ENCODE measurements at places on chromosomes 1 and 21.

DNA sequence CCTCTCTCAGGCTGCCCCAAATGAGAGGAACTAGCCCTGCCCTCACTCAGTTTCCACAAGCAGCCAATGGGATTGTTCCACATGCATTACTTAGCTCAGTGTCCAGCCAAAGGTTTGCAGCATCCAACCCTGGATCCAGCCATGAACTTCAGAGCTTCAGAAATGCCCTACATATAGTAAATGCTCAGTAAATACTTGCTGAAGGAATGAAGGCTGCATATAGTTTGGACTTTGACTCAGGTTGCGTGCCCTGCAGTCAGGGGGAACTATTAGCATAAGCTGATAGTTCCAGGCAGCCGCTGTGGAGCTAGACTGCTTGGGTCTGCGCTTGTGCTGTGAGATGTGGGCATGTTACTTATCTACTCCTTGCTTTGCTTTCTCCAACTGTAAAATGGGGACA lies 64.8 kb downstream of the NENF start:
- DNase-seq = no peak

DNA sequence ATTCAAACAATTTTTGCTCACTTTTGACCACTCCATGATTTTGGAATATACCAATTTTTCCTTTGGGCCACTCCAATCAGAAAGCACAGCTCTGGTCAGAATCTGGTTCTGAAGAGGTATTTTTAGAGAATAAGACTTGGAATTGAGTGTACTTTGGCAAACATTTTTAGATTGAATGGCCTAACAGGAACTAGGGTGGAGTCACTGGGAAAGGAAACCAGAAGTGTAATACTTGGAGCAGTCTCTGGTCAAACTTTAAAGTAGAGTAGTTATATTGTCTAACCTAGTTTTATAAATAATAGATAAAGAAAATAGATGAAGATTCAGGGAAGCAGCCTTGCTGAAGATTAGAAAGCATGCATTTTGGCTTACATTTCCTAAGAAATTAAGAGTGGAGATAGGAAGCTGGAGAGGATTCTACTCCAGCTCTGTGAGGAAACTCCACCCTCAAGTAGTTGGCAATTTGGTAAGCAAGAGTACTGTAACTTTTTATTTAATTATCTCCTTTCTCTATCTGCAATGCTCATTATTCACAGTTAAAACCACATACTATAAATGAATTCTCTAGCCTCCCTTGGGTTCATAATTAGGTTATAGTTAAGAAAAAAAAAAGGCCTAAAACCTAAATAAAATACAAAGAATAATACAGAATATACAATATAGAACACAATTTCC lies 15.8 kb downstream of the STIL start:
- DNase-seq = no peak

- DNase-seq = no peak
These were observed 143.6 kb downstream of the EDEM3 start for GRCh38 chr1:184610876-184611595.

DNA sequence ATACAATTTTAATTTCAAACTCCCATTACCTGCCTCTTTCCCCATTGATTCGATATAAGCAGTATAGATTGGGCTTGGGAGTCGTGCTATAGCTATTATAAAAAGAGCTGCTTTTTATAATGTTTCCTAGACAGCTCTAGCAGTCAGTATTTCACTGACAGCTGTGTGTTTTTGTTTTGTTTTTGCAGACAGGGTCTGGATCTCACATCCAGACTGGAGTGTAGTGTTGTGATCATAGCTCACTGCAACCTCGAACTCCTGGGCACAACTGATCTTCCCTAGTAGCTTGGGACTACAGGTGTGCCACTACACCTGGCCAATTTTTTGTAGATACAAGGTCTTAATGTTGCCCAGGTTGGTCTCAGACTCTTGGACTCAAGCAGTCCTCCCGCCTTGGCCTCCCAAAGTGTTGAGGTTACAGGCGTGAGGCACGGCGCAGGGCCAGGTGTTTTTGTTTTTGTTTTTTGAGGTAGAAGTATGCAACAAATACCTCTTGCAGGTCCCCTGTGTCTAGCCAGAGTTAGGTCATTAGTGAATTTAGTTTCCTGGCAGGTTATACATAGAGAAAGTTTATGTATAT lies 1.7 kb downstream of the NASP start:
- DNase-seq = no peak

DNA sequence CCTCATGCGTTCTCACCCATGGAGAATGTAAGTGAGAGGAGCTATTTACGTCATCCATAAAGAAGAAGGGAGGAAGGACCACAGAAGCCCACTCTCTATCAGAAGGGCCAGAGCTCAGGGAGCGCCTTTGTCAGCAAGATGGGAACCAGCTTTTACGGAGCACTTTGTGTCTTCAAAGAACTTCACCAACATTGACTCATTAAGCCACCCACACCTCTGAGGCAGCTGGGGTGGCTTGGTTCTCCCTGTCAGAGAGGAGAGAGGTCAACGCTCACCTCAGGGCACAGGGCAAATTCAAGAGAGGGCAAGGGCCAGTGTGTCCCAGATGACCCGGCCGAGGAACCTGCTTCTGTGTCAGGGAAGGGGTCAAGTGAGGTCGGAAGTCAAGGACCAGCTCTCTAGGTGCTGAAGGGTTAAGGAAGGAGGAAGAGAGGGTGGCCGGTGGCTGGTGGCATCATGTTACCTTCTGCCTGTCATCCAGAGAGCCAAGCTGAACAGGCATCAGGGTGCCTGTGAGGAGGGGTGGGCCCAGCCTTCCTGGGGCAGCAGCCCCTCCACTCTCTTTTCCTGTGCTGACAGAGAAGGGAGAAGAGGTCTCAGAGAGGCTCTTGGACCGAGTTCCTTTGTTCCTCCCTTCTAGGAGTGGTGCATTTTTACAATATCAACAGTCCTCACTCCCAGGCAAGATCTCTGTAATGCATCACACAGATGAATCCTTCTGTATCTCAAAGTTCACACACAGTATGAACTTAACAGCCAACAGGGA lies 109.0 kb downstream of the ETS2 start:
- DNase-seq = peak; percentile 24

DNA sequence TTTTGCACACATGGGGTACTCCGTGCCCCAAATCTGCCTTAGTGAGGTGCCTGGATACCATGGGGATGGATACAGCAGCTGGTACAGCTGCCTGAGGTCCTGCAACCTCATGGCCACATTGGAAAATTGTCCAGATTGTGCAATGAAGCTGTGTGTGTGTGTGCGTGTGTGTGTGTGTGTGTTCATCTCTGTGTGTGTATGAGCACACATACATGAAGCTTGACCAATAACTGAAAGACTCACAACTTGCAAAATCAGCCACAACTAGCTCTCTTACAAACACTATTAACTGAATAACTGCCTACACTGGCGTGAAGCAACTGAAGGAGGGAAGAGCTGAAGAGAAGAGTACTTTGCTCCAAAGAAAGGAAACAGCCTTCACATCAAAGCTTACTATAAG lies 78.1 kb downstream of the ERG start:
- DNase-seq = no peak

DNA sequence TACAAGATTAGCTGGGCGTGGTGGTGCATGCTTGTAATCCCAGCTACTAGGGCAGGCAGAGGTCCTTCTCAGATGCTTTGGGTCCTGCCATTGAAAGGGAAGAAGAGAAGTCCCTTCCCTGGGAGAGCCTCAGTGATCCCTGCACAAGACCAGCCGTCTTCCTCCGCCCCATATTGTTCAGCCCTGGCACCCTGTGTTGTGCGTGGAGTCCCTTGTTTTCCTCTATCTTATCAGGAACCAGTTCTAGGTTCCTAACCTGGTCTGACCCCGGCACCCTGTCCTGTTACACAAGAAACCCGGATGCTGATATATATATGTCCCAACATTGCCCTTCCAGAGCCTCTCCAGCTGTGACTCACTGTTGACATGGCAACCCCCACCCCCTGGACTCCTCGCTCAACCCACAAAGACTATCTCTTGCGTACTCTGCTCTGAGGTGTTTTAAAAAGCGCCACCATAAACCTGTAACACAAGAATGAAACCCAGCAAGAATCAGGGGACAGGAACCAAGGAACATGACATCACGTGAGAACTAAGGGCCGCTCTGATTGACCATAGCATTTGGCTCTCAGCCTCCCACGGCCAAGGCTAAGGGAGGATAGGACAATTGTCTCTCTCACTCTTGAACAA lies 4.8 kb downstream of the MX2 start:
- DNase-seq = peak; percentile 80

DNA sequence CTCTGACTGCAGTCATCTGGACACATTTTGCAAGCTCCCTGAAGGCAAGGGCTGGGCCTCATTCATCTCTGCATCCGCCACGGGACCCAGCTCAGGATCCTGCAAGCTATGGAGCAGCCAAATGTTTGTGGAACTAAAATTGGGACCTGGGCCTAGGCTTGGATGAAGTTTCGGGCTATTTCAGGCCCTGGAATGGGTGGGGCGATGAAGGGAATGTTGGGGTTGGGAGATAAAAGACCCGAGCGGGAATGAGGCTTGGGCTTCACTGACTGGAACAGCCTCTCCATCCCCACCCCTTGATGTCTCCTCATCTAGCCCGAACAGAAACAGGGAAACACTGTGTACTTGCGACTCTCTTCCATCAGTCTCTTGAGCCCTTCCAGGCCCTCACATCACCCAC lies 7.3 kb upstream of the AHCYL1 start:
- no peak for DNase-seq

DNA sequence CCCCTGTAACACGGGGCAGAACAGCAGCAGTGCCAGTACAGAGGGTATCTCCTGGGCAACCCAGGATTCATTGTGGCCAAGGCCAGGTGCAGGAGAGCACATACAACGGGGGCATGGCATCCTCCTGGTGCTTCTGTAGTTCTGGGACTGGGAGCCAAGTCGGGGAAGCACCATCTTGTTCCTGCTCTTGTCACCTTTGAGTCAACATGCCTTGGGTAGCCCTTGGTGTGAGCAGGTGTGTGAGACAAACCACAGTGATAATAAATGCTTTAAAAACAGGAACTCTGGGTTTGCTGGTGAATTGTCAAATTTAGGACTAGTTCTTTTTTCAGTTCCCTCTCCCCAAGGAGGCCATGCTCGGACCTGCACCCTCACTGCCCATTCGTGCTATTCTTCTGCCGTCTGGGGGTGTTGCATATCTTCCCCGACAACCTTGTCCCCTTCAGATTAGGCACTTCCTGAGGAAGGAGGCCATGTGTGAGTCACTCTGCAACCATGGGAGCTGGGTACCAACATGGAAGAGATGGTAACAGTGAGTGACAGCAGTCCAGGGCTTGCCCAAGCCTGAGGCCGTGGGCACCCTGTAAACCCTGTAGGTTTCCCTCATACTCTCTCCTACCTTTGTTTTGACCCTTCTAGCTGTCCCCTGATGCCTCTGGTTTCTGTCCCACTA lies 150.2 kb downstream of the GRIK3 start:
- no peak for DNase-seq

GRCh38 chr1:66446261-66447001 lies 87.5 kb upstream of the SGIP1 start:
- DNase-seq = peak; percentile 76

- no peak for DNase-seq
These were observed 41.3 kb upstream of the UBE2U start for GRCh38 chr1:64162151-64162550.

- DNase-seq = peak; percentile 30
These were observed 2.2 kb downstream of the PHGDH start for GRCh38 chr1:119713749-119714456.

GRCh38 chr1:59898927-59899326 lies 27.6 kb downstream of the CYP2J2 start:
- no peak for DNase-seq

GRCh38 chr1:167533851-167534300 lies 15.5 kb upstream of the CD247 start:
- DNase-seq = peak; percentile 66

GRCh38 chr1:185792040-185792439 lies 57.8 kb downstream of the HMCN1 start:
- no peak for DNase-seq

DNA sequence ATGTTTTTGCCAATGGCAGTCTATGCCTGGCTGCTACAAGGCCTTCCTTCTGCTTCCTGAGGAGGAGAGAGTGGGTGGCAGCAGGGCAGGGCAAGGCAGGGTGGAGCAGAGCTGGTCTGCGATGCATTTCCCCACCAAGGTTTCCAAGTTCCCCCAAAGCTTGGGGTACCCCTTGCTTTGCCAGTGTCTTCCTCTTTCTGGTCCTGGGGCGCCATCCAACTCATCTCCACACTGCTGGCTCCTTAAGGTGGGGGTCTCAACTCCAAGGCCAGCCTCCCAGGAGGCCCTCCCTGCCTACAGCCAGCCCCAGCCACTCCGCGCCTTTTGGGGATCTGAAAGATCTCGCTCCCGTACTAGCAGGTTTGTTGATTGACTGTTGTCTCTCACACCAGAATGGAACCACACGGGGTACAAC lies 3.9 kb upstream of the SKI start:
- DNase-seq = no peak

DNA sequence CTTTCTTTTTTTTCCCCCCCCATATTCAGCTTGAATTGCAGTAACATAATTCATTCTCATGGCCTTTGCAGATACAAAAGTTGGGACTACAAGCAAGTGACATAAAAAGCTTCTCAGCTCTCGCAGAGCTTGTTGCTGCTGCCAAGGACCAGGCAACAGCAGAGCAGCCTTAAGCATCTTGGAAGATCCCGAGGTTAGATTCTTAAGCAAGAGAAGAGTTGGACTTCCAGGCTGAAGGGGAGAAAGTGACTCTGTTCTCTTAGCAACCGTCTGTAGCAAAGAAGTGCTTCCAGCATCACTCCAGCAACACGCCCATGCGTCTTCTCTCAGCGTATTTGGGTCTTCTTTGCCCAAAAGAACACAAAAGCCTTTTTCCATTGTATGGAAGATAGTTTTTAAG lies 20.7 kb downstream of the AGT start:
- no peak for DNase-seq

GRCh38 chr1:6410248-6410893 lies 9.3 kb downstream of the HES2 start:
- DNase-seq = no peak

GRCh38 chr1:36834586-36834985 lies 199.7 kb downstream of the GRIK3 start:
- DNase-seq = no peak

GRCh38 chr1:51568231-51568935 lies 48.5 kb upstream of the OSBPL9 start:
- no peak for DNase-seq

DNA sequence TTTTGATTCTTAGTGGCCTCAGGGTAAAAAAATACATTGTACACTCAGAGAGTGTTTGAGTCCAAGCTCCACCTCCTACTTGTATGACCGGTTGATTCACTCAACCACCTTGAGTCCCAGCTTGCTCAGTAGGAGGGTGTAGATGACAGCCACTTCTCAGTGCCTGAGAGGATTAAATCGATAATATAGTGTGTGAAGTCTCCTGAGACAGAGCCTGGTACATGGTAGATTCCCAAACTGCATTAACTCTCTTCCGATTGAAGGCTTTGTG lies 38.4 kb downstream of the NCMAP start:
- no peak for DNase-seq

DNA sequence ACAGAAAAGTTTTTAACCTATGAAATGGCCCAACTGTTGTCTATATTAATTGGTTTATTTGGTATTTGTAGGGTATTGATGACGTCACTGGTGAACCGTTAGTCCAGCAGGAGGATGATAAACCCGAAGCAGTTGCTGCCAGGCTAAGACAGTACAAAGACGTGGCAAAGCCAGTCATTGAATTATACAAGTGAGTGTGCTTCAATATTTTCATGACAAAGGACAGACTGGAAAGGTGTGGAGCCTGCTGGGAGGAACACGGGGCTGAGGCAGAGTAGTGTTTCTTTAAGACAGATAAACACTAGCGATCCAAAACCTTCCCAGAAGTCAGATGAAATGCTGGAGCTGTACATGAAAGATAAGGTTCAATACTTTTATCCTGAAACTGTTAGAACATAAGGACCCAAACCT lies 76.7 kb downstream of the AK4 start:
- no peak for DNase-seq
